Activated CD4-positive, alpha-beta memory T cell treated with anti-CD3 and anti-CD28 coated beads for 36 hours (primary cell): ENCODE measurements at places on chromosomes 4 and X.

DNA sequence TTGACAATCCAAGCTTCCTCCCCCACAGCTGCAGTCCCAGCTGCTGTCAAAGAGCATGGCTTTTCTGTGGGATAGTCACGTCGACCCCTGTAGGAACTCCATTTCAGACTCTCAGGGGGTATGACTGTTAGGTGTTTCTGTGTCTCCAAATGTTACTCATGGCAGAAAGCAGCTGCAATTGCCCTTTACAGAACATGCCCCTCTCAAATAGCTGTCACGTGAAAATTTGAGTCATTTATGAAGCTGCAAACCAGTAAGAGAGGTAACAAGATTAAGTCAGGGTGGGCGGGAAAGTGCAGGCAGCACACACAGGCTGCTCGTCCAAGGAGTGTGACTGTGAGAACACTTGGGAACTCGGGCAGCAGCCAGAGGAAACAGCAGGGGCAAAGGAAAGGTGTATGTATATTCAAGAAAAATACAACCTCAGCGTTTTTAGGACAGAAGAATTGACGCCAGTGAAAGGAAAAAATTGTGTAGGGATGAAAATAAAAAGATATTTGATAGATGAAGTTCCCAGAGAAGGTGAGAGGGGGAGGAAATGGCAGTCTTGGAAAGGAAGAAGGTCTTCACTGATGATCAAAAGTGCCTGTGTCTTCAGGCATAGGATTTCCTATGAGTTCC is 66.5 kb upstream of the TMEM184C start:
- DNase-seq = peak; percentile 24

DNA sequence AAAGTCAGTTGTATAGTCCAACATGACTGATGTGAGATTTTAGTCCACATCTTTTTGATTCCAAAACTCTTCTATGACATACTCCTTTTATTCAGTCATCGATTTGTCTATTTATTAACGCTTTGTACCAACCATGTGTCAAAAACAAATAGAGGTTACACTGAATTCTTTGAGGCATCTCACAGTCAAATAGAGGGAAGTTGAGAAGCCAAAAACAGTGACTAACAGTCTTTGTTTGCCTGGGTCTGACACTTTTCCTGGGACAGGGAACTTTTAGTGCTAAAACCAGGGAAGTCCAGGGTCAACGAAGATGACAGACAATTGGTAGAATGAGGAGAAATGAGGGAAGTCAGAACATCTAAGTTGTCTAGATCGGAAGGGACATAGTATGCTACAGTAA is 169.9 kb upstream of the HS3ST1 start:
- DNase-seq = no peak

DNA sequence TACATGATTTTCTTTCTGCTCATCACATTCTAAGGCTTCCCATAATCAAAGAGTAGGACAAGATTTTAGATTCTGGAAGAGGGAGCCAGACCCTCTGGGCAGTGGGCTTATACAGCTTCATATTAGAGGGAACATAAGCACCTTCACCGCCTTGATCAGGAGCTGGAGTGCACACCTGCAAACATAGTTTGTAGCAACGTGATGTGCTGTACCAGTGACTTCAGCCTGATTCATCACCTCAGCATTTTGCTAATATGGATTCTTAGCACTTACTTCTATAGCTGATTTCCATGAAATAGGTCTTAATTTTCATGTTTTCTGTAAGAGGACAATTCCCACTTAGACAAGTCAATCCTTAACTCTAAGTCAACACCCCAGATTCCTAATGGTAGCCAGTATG is 36.7 kb downstream of the PCDH18 start:
- no peak for DNase-seq

- no peak for DNase-seq
Observed at GRCh38 chrX:31124536-31124935, 52.7 kb upstream of the FTHL17 start.

GRCh38 chrX:38095971-38096529 is 89.7 kb downstream of the SYTL5 start:
- no peak for DNase-seq

GRCh38 chr4:77920371-77920770 is 57.7 kb downstream of the MRPL1 start:
- DNase-seq = no peak

GRCh38 chr4:38560768-38561558 is 103.0 kb upstream of the KLF3 start:
- DNase-seq = peak; percentile 58

DNA sequence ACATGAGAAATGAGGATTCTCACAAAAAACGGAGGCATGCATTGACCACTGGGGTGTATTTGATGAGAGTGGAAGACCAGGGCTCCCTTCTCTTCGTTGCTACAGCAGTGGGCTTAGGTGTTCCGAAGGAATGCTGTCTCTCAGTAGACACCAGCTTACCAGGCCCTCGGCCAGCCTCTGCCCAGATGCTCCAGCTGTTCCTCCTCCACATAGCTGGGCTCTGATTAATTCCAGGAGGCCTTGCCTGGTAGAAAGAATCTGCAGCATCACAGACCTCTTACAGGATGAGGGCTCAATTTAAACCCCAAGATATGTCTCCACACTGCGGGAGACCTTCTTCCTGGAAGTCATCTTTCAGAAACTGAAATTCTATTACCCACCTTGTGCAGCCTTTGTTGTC is 346.6 kb upstream of the TENM3 start:
- no peak for DNase-seq

DNA sequence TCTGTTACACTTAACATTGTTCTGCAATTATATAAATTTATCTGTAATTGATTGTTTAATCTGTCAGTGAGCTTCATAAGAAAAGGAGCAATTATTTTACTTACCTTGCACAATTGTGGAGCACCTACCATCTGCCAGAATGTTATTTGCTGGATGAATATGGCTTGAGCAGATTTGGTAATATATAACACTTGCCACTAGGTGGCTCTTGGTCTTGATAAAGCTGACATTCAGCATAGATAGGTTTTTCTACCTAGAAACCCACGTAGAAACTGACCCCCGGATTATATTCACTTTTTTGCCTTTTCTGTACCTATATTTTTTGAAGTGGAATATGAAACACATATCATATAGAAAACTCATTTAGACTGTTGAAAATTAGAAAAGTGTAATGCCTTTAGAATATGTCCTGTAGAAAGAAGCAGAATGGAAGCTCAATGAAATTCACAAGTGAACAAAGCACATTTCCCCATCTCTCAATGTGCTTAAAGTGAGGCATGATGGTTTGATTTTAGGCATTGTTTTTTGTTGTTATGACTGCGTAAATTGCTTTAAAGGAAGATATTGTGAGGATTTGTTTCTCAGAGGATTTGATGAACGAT is 9.5 kb downstream of the RBPJ start:
- DNase-seq = no peak

DNA sequence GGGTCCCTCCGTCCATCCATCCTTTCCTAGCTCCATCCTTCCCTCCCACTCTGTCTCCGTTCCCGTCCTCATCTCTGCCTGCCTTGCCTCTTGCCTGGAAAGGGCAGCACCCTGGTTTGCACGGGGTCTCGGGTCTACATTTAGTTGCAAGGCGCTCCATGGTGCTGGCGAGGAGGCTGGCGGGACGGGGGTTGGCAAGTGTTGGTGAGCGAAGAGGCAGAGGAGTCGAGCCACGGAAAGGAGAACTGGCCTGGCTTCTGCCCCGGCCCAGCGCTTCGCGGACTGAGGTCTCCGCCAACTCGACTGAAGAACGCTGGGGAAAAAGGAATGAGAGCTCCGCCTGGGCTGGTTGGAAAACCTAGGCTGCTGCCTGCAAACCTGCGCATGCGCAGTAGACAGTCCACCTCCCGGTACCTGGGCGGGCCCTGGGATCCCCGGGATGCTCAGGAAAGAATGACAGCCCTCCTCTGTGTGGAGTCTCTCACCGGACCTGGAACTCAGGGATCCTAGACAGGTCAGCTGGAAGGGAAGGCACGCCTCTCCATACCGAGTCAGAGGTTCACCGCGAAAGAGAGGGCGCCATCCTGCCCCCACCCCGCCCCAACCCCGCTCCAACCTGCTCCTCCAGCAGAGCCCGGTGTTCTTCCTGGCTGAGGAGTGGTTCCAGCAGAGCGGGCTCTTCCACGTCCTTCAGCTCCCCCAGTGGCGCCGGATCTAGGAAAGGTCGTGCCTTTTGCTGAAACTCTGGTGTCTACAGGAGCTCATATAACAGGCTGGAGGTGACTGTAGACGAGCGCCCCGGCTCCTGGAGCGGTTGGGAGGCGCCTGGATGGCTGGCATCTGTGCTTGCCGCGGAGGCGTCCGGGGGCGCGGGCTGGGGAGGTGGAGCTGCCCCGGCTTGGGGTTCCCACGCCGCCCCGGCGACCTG is 6.0 kb downstream of the FRG2 start:
- DNase-seq = peak; percentile 49

GRCh38 chrX:15873566-15873965 is 19.0 kb upstream of the AP1S2 start:
- DNase-seq = no peak

DNA sequence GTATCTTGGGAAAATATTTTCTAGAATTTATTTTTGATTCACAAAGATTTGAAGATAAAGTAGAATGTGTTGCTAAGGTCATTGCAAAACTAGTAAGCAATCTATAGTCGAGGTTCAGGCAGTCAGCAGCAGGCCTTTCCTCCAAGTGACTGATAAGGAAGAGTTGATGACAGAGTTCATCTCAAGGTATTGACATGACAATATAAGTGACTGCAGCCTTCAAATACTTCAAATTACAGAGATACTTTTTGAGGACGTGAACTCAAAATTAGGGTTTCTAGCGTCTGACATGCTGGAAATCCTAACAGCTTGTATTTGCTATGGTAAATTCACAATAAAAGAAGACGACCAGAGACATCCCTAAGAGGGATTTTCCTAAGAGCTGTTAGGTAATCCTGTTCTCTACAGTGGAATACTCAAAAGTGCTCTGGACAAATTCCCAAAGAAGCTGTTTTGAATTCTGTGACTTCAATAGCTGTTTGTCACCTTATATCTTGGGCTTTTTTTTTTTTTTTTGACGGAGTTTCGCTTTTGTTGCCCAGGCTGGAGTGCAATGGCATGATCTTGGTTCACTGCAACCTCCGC is 7.4 kb downstream of the ARHGAP10 start:
- no peak for DNase-seq

- DNase-seq = no peak
Observed at GRCh38 chr4:41646862-41647261, 101.7 kb downstream of the PHOX2B start.

DNA sequence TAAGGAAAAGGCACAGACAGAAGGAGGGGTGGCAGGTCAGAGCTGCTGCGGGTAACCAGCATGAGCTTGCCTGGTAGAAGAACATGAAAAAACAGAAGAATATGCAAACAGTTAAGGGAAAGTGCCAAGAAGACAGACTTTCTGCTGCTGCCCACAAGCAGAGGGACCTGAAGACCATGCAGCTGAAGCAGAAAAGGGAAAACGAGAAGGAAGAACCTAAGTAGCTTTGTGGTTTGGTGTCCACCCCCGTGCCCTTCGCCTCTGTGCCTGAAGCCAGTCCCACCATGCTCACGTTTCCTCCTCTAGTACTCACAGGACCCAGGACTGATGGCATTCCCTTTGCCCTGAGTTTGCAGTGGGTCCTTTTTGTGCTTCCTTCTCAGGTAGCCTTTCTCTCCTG is 62.8 kb downstream of the UBA6 start:
- DNase-seq = no peak

DNA sequence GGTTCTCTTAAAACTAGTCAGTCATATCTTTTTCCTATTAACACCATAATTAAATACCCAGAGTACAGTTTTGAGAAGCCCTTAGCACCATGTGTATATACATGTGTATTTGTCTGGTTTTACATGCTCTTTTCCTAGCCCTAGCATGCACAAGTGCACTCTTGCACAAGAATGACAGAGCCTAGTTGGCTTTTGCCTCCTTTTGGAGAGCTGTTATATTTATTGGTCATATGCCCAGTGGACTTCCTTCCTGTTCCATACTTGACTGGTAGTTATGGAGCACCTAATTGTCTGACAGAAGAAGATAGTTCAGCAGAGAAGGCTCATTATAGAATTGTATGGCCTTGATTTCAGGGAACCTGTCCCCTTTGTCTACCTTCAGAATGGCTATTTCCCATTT is 155.6 kb downstream of the ARX start:
- no peak for DNase-seq

GRCh38 chrX:109954955-109955354 is 48.0 kb upstream of the TMEM164 start:
- no peak for DNase-seq

GRCh38 chr4:140609548-140610425 is 41.0 kb upstream of the UCP1 start:
- DNase-seq = no peak

GRCh38 chrX:115423086-115423485 is 133.6 kb downstream of the LUZP4 start:
- no peak for DNase-seq

- no peak for DNase-seq
Observed at GRCh38 chrX:71224098-71224708, 1.2 kb downstream of the GJB1 start.

- DNase-seq = no peak
Observed at GRCh38 chrX:38018766-38019425, 12.5 kb downstream of the SYTL5 start.

- DNase-seq = no peak
Observed at GRCh38 chr4:154009191-154009590, 220.3 kb upstream of the SFRP2 start.

DNA sequence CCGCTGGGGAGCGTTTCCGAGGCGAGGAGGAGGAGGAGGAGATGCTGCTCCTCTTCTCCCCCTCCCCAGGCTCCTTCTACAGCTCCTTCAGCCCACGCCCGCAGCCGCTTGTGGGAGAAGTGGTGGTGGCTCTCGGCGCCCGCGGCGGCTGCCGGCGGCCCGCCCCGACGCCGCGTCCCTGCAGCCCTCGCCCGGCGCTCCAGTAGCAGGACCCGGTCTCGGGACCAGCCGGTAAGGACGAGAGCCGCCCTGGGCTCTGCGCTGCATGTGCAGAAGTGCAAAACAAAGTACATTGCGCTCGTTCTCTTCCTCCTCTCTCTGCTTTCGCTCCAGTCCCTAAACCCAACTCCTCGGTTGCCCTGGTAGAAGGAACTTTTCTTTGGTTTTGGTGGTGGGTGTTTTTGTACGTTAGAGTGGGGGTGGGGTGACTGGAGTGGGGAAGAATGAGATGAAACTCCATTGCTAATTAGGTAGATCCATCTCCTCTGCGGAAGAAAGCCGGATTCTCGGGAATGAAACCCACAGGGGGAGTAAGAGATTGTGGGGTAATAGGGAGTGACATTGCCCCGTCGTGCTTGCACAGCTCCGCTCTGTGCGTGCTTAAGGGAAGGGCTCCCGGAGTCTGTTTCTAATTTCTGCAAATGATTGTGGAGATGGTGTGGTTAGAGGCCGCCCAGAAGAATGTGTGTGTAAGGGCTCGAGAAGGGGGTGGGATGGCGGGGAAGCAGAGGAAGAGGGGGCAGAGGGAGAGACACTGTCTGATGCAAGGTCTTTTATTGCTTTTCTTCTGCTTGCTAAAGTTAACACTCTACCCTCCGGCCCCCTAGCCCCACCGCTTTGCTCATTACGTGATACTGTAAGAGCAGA is 677 bp downstream of the PTPN13 start:
- DNase-seq = peak; percentile 27

DNA sequence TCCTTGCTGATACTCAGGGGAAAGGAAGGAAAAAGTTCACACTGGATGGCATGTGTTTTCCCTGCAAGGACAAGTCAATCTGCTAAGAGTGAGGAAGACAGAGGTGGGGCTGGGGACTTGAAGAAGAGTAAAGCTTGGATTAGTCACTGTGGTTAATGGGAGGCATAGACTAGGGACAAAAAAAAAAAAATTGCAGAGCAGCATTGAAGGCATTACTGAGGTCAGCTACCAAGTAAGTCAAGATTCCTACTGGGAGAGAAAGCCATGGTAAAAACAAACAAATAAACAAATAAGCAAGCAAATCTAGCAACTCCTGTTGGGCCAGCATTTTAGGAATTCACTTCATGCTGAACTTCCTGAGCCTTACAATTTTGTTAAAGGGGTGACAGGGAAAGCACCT is 58.2 kb upstream of the GPC4 start:
- no peak for DNase-seq
